ENCODE measurements at places on chromosomes 6 and 20.

DNA sequence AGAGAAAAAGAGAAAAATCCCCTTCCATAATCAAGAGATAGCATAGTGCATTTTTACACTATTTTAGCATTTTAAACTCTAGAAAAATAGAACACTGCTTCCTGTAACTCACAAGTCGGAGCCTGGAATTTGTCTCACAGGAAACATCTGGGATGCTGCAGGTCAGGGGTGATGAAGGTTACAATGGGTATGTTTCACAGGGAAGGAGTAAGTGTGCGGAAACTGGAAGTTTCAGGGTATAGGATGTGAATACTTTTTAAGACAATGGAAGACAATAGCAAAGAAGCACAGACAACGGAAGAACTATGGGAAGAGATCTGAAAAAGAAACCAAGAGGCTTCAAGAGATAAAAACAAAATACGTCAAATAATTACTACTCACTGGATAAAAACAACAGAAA lies 361.0 kb upstream of the MARCKS start:
- DNase-seq = peak; percentile 22

DNA sequence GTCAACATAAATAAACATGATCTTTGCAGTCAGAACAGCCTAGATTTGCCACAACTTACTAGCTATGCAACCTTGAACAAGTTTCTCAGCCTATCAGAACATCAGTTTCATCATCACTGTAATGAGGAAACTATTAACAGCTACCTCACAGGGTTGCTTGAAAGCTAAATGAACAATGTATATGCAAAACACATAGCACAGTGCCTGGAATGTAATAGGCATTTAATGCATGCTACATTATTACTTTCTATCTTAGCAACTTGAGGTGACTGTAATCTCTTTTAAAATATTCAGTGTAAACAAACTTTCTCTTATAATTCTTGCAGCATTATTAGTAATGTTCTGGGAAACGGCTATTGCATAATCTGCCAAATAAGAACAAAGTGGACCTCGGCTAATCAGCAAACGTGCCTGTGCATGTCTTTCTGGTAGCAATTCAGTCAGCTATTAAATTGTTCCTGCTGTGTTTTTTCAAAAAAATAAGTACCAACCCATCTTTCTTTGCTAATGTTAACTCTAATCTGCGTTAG lies 61.5 kb downstream of the SYNE1 start:
- peak; percentile 49 for DNase-seq

DNA sequence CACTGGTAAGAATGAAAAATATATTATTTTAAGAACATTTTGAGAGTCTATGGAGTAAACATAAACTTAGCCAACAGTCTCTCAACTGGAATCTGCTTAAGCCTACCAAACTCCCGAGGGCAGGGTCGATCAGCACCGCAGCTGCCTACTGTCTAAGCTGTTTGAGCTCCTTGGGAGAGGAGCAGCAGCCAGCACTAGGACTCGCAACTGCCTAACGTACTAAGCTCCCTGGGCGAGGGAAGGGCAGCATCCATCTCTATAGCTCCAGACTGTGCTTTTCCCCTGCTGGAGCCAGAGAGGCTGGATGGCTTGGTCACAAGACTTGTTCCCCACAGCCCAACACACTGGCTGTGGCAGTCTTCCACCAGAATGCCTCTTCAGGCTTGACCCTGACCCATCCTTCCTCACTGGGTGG lies 96.4 kb downstream of the MOXD1 start:
- no peak for DNase-seq

DNA sequence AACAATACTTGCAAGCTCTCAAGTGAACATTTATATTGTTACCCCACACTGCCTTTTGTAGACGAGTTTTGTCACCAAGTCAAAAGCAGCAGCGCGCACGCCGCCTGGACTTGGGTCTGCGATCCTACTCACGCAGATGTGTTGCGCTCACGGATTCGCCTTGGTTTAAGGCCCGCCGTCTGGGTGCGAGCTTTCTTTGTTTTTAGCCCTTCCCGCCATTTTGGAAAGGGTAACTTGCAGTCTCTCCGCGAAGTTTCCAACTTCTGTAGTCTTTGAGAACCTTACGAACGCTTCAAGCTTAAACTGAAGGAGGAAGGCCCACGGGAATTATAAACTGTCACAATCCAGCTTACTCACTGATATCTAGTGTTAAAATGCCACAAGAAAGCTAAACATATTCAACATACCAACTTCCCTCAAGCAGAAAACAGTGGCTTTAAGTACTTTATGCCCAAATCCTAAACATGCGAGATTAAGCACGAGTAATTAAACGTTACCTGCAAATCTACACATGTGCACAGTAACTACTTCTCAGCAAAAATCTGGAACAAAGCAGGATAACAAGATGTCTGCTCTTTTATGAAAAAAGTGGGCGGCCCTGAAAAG lies 80.4 kb upstream of the BTN3A2 start:
- peak; percentile 60 for DNase-seq

GRCh38 chr6:42279144-42279781 lies 61.6 kb upstream of the MRPS10 start:
- peak; percentile 39 for DNase-seq

GRCh38 chr20:17952692-17953684 lies 15.6 kb downstream of the SNX5 start:
- DNase-seq = no peak

GRCh38 chr6:41634657-41635056 lies 3.6 kb upstream of the MDFI start:
- DNase-seq = no peak

GRCh38 chr6:170147832-170148708 lies 142.8 kb downstream of the DLL1 start:
- no peak for DNase-seq

DNA sequence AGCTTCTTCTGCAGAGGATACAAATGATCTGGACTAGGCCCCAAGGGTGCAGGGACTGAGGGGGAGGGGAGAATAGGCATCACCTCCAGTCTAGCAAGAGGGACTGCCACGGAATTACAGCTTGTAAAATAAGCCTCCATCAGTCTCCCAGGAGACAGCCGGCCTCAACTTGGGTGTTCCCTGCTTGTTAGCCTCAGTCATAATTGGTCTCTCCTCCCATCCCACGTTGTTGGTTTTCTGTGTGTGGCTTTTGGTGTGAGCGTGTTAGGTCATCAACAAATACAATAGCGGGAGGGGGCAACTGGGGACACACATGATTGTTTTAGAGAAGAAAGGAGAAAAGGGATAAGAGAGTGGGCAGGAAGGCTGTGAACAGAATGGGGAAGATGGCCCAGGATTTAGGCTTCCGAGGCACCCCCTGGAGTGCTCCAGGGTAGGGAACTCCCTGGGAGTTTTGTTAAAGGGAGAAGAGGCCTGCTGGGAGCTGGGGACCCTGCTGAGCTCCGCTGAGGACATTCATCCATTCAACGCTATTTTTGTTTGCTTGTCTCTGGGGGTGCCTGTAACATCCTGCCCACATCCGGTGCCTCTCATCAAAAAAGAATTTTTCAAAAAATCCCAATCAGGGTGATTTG lies 9.2 kb downstream of the FOXA2 start:
- DNase-seq = no peak

- no peak for DNase-seq
These were observed 971 bp downstream of the RBCK1 start for GRCh38 chr20:408843-409696.

- DNase-seq = no peak
These were observed 542 bp downstream of the USP49 start for GRCh38 chr6:41894366-41895299.

GRCh38 chr6:156189714-156190113 lies 587.5 kb upstream of the ARID1B start:
- DNase-seq = no peak

GRCh38 chr6:75931011-75931680 lies 141.3 kb downstream of the IMPG1 start:
- no peak for DNase-seq

GRCh38 chr6:28808383-28808782 lies 115.4 kb downstream of the TRIM27 start:
- no peak for DNase-seq

DNA sequence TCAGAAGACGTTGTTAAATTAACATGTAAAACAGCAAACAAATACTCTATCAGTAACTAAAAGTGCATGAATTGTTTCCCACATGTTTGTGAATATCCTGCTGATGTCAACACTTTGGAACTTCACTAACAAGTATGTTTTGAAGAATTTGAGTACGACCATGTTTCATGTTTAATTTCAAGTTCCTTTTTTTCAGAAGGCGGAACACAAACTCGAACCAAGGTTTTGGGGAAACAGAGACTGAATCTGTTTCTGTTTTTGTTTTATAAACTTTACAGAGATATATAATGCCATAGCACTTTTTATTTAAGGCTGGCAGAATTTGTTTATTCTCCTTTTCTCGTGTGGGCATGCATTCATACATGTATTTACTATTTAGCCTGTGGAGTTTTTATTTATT lies 509.3 kb upstream of the CITED2 start:
- DNase-seq = no peak

DNA sequence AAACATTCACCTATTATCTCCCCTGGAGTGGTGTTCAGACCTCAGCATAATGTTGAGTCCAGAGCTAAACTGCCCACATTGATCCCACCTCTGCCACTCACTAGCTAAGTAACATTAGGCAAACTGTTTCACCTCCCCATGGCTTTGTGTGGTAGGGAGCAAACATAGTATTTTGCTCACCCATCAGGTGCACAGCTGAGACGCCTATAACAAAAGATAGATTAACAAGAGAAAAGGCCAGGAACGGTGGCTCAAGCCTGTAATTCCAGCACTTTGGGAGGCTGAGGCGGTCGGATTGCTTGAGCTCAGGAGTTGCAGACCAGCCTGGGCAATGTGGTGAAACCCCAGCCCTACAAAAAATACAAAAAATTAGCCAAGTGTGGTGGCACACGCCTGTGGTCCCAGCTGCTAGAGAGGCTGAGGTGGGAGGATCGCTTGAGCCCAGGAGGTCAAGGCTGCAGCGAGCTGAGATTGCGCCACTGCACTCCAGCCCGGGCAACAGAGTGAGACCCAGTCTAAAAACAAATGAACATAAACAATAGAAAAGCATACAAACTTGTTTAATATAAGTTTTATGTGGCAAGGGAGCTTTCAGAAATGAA lies 91.6 kb downstream of the MAP3K7 start:
- DNase-seq = no peak

DNA sequence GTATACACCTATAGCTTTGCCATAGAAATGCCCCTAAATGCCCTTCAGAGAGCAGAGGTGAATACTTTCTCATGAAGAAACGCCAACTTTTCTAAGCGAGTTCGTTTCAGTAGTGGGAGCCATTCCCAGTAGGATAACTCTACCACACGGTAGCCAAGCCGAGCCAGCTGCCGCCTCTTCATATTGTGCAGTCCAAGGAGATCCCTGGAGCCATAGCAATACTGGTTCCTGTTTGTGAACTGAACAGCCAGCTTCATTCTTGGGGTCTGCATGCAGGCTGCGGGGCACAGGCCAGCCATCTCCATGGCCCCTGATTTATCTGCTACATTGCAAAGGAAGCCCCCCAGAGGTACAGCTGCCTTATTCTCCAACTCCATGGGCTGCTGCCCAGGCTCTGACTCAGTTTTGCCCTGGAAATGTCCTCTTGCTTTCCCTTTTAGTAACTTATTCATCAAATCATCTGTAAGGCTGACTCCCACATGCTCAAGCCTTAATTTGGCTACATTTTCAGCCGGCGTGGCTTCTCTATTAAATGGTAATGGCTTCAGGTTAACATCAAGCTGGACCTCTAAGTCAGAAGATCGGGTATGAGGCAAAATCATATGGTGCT lies 12.8 kb downstream of the FASTKD5 start:
- no peak for DNase-seq

DNA sequence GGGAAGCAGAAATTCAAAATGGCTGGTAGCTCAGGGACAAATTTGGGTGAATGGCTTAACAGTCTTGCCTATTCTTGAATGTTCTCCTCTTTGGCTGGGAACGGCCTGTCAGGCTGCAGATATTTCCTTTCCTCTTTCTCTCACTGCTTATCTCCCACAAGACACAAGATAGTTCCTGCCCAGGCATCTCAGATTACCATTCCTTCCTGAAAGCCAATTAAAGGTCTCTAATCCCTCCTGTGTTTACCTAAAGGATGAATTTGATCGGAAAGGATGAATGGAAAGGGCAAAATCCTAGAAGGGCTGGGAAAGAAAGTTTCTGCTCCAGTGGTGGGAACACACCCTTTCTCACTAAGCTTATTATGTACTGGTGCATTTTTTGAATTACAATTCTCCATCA lies 95.9 kb upstream of the JAG1 start:
- no peak for DNase-seq

GRCh38 chr6:150312844-150313584 lies 55.8 kb upstream of the IYD start:
- no peak for DNase-seq

DNA sequence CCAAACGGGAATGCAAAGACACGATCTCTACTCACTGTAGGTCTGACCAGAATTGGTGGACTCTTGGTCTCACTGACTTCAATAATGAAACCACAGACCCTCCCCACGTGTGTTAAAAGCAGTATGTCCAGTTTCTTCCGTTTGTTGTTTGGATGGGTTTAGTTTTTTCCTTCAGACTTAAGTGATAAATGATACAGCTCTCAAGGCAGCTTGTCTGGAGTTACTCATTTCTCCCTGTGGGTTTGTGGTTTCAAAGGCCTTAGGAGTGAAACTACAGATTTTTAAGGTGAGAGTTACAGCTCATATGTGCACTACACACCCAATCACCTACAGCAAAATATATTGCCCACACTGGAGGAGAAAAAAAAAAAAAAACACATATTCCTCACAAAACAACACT lies 86.7 kb upstream of the STMND1 start:
- DNase-seq = no peak

DNA sequence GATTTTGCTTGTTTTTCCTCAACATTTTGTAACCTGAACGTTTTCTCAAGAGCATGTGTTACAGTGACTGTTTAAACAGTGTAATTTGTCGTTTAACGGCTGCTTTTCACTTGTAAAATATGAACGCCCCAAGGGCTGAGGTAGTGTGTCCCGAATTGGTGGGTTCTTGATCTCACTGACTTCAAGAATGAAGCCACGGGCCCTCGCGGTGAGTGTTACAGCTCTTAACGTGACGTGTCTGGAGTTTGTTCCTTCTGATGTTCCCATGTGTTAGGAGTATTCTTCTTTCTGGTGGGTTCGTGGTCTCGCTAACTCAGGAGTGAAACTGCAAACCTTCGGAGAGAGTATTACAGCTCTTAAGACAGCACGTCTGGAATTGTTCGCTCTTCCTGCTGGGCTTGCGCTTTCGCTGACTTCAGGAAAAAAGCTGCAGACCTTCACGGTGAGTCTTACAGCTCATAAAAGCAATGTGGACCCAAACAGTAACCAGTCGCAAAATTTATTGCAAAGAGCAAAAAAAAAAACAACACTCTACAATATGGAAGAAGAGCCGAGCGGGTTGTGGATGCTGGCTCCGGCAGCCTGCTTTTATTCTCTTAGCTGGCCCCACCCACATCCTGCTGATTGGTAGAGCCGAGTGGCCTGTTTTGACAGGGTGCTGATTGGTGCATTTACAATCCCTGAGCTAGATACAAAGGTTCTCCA lies 25.1 kb upstream of the TRIM27 start:
- no peak for DNase-seq

DNA sequence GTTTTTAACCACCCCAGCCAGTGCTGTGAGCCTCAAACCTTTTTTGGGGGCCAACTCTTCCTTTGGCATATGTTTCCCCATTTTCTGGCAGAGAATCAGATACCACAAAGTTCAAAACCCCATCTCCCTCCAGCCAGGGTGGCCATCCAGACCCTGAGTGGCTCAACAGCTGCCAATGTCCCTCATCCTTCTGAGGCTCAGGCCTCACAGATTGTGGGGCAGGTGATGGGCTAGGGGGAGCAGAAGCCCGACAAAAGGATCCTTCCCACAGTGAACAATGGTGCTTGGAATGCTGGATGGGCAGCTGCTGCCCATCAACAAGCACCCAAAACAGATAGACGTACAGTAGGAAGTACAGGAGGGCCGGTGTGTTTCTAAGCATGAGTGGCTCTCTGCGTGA lies 42.6 kb upstream of the IL17A start:
- DNase-seq = no peak

GRCh38 chr6:95815389-95816056 lies 200.3 kb upstream of the FUT9 start:
- DNase-seq = no peak
